ENCODE measurements at places on chromosomes 4 and X.

DNA sequence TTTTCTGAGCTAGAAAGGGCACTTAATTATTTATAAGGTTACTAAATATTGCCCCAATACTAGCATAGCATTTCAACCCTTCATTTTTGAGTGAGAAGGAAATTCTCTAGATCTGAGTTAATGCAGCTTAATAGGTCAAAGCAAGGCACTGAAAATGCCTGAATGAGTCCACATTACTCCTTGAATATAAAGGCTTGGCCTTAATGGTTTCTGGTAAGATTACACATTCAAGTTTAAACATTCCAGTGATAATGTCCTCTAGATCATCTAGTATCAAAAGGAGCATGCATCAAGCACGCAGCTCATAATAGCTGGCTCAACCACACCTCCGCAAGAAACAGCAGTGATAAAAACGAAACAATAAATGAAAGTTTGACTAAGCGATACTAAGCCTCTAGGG, 87.5 kb downstream of the SPANXN3 start:
- no peak for DNase-seq

GRCh38 chrX:41350150-41350975, 16.4 kb downstream of the DDX3X start:
- no peak for DNase-seq

DNA sequence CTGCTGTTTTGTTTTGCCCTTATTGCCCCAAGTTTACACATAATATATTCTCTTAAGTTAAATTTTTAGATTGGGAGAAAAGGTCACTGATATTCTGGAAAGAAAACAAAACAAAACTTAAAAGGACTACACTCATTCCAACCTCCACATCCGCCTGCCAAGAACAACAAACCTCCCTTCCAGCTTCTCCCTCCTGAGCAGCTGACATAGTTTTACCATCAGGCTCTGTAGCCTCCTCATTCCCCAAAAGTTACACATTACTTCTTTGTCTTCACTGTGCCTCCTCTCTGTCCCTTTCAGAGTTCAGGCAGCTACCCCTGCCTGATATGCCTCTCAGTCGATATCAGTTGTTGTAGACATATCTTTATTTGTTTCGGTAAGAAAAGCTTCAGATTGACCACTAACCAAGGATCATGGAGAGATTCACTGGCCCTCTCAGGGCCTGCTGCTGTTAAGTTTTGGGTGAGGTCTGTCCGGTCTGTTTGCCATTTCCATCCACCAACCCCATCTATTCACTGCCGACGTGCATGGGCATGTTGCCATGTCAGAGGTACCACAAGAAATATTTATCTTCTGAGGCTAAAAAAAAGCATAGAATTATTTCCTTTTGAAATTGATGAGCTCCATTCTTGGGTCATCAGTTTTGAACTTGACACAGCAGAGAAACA, 164.1 kb downstream of the GASK1B start:
- DNase-seq: no peak

DNA sequence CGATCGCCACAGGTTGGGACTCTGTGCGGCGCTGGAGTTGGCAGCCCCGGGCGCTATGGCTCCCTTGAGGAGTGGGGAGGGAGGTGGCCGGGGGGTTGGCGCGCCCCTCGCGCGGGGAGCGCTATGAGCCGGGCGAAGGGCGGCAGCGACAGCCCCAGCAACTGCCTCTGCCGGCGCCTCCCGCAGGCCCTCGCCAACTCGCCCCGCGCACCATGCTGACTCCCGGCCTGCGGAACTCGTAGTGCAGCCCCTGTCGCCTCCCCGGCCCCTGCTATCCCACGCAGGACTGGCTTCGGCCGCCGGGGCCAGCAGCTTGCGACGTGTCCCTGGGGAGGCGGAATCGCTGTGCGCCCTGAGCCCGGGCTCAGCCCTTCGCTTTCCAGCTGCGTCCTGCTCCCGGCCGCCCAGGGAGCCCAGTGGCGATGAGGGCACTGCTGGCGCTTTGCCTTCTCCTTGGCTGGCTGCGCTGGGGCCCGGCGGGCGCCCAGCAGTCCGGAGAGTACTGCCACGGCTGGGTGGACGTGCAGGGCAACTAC, 415 bp downstream of the SHISA3 start:
- DNase-seq: no peak

- DNase-seq: no peak
Measured at GRCh38 chrX:85611926-85612325, 232.5 kb upstream of the POF1B start.

GRCh38 chr4:105966051-105966450, 70.8 kb downstream of the NPNT start:
- no peak for DNase-seq

DNA sequence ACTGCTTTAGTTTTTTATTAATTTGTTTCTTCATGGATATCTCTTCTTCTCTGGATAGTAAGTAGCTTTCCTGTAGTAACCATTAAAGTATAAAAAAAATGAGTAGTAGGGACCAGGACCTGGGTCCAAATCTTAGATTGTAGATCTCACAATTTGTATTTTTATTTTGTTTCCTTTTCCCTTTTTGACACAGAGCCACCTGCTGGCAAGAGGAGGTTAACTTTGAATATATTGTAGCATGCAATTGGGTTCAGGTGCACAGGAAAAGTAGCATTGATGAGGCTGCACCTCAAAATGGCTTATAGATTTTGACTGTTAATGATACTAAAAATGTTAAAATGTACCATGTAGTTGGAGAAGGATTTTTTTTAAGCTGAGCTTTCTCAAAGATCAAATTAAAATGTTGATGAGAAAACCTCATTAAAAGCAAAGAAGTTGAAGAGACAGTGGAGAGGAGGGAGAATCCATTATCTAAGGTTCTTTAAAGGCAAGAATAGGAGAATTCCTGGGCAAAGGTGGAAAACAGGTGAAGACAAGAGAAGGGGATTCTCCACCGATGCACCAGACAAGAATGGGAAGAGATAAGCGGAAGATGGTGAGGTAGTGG, 48.3 kb upstream of the HPGDS start:
- peak; percentile 7 for DNase-seq

GRCh38 chr4:145001635-145002034, 96.4 kb downstream of the ANAPC10 start:
- no peak for DNase-seq
